Right forelimb (tissue), 1 donor: ENCODE measurements at places on chromosomes 1 and 21.

GRCh38 chr21:34690793-34691175, 22.0 kb downstream of the CLIC6 start:
- DNase-seq: no peak

DNA sequence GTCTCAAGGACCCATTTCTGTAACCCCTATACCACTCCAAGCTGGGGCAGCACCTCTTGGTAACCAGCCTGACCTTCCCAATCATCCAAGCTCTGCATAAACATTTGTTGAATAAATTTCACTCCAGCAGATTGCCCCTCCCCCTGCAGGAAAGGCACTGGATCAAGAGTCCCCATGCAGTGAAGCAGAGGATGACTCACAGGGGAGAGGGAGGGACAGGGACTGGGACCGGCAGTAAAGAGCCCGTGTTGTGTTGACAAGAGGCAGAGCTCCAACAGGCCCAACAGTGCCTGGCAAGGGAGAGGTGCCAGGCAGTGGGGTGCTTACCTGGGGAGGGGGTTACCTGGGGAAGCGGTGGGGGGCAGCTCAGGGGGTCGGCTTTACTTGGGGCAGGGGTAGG, 32.3 kb downstream of the SLC9A1 start:
- no peak for DNase-seq

DNA sequence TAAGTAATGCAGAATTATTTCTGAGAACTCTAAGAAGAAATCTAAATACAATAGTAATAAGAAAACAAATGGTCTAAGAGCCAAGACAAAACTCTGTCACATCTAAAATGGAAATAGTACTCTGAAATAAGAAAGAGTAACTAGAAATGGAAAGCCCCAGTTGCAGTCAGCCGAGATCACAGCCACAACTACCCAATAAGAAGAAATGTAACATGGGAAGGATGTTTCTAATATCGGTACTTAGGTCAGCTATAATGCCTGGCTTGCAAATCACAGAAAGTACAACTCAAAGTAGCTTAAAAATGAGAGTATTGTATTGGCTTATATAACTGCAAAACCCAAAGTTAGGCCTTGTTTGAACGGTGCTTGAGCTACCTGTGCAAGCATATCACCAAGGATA, 58.6 kb upstream of the USP25 start:
- DNase-seq: no peak

DNA sequence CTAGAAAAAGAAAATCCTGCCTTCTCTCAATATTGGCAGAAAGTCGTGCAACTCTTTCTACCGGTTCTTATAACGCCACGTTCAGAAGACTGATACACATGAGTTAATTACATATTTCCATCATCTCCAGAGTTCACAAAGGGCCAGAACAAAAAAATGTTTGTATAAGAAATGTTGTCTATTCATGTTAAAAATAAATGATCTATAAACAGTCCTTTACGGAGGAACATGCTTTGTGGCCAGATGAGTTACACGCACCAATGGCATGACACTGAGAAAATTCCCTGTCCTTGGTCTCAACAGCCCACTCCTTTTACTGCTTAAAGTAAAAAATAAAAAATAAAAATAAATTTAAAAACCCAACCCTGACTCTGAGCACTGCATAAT, 29.5 kb downstream of the C2CD2 start:
- no peak for DNase-seq

GRCh38 chr21:45412909-45413611, 8.1 kb downstream of the COL18A1 start:
- peak; percentile 41 for DNase-seq

- DNase-seq: no peak
Measured at GRCh38 chr1:206792939-206793607, 20.8 kb upstream of the IL10 start.

DNA sequence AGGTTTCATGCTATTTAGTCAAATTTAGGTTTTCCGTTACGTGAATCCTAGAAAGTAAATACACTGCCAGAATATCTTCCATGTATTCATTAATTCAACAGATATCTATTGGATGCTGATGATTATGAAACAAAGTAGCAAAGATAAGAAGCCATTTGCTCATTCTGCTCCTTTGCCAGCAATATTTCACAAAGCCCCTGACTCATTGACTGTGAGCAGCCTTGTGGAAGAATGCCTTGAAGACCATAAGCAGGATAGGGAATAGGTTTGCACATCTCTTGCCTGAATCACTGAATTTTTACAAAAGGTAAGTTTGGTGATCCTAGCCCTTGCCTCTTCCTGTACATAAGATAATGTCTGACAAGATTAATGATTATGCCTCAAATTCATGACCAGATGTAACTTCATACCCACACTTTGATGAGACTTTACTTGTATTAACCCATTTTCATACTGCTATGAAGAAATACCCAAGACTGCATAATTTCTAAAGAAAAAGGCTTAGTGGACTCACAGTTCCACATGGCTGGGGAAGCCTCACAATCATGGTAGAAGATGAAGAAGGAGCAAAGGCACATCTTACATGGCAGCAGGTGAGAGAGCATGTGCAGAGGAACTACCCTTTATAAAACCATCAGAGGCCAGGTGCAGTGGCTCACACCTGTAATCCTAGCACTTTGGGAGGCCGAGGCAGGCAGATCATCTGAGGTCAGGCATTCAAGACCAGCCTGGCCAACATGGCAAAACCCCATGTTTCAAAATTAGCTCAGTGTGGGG, 1.6 kb upstream of the PIGK start:
- DNase-seq: no peak

- DNase-seq: no peak
Measured at GRCh38 chr1:162471290-162471853, 26.2 kb upstream of the UHMK1 start.

DNA sequence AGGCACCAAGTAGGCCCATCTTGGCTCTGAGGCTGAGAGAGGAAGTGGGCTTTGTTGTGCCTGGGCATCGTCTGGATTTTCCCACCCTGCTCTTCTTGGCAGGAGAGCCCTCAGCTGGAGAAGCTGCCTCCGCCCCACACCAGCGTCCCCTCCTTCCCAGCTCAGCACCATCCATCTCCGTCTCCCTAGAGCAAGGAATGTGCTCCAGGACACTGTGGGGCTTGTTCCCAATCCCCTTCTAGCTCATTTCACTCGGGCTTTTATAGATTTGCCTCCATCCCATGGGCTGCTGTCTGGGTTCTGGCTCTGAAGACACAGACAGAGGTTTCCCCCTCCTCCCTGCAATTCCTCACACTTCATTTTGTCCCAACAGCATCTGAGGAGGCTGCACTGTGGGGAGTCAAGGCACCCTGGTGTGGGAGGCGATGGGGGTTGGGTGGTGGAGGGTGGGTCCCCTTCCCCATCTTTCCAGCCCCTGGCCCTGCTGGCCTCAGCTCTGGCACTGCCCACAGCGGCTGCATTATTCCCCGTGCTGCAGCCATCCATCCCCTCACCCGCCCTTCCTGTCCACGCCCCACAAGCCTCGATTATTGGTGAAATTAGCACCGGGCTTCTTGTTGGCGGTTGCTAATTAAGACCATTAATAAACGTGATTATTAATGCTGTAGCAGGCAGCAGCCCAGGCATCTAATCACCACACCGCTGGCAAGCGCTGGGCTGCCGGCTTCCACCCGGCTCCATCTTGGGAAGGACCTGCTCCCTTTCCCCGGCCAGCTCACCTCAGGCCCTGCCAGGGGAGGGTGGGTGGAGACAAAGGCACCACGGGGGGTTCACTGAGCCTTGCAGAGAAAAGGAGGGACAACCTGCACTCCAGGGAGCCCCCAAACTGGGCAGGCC, 21.7 kb downstream of the RHBG start:
- DNase-seq: no peak

DNA sequence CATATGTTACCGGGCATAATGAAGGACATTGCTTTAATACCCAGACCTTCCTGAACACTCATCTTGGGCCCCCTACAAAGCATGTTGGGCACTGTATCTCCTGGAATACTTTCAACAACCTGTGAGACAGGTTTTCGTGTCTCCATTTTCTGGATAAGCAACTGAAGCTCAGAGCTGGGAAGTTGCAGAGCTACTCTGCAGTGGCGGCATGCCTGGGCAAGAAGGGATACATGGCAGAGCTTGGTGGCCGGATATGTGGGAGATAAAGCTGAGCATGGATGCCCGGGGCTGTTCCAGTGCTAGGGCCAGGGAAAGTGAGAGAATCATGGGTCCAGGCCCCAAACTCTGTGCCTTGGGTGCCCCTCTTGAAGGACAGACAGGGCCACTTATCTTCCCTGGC, 71.6 kb upstream of the KCND3 start:
- no peak for DNase-seq

GRCh38 chr1:65440322-65440900, 19.9 kb downstream of the LEPR start:
- no peak for DNase-seq

GRCh38 chr1:202238914-202239313, 45.3 kb downstream of the LGR6 start:
- DNase-seq: peak; percentile 18

- no peak for DNase-seq
Measured at GRCh38 chr1:175314300-175314699, 121.7 kb upstream of the KIAA0040 start.

DNA sequence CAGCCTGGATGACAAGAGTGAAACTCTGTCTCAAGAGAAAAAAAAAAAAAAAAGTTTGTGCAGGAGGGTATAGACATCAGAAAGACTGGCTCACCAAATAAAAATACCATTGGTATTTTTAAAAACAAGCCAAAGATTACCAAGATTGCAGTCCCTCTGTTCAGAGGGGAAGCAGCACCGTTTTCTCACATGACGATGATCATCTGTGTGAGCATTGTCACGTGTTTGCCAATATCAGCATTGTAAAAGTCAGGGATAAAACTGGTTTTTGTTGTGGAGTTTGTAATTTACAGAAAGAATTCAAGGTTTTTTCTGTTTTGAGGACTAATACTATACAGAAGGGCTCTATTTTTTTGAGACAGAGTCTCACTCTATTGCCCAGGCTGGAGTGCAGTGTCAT, 26.5 kb downstream of the ZNF362 start:
- no peak for DNase-seq

DNA sequence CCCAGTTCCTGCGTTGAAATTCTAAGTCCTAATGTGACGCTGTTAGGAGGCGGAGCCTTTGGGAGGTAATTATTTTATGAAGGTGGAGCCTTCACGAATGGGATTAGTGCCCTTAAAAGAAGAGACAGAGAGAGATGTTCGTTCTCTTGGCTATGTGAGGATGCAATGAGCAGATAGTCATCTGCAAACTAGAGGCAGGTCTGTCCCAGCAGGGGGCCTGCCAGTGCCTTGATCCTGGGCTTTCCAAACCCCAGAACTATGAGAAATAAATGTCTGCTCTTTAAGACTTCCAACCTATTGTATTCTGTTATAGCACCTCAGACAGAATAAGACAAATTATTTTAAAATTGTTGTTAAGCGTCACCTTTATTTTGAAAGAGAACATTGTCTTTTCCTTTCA, 123.1 kb upstream of the KCNJ6 start:
- no peak for DNase-seq

DNA sequence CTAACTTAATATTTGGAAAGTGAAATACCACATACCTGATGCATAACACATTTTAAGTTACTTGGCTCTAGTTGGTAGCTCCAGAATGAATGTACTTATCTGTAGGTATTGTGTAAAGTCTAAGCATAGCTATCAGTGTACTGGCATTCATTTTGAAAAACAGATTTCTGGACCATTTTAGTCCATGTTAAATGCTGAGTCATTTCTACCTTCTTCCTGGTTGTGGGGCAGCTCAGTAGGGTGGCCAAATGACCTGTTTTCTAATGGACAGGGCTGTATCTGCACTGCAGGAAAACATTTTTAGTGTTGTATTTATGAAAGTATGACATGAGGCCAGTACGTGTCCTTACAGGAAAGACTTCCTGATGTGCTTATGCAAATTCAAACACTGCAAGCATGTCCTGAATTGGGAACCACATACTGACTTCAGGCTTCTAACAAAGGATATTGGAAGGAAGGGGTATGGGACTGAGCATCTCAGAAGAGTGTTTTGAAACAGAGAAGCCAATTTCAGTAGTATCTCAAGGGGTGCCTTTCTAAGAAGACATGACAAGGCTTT, 300.3 kb upstream of the B3GALT2 start:
- DNase-seq: no peak

DNA sequence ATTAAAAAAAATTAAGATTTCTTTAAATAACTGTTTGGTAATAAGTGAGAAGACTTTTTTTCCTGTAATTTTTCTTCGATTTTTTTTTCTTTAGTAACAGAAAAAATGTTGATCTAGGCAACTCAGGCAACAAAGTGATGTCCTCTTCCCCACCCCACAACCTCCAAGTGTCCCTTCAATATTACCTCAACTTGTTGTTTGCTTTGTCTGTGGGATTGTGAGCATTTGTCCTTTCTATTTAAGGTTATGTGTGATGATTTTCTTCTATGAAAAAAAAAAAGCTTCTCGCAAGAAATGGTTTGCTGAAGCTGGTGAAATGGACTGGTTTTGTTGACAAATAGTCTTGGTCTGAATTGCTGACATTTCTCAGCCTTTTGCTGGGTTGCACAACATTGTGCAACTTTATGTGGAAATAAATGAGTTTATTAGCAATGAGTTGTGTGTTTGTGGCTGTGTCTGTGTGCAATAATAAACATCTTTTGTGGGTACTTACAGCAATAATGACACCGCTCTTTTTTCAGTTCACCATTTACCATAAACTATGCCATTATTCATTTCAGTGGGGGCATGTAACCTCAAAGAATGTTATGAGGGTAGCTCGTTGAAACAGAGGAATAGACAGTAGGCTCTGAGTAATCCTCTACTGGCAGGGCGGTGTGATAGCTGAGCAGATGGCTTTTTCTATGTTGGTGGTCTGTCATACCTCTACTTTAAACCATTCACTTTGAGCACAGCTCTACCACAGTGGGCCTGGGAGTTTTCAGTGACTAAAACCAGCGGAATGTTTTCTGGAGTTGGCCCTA, 218.4 kb downstream of the HLX start:
- no peak for DNase-seq

GRCh38 chr1:154755858-154756730, 114.0 kb downstream of the KCNN3 start:
- no peak for DNase-seq

DNA sequence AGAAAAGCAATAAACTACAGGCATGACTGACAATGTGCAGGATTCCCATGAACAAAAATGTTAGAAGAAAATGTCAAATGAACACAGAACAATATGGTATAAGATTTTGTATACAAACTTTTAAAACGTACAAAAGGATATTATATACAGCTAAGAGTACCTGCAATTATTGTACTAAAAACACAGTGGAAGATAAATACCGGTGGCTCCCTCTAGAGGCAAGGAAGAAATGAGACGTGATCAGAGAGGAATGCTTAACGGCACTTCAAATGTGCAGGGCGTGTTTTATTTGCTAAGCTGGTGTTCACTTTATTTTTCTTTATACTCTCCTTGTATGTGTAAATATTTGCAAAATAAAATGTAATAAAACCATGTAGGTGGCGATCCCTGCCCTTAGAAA, 191.8 kb upstream of the SAMSN1 start:
- no peak for DNase-seq

- peak; percentile 87 for DNase-seq
Measured at GRCh38 chr1:228150461-228151179, 890 bp downstream of the GJC2 start.

DNA sequence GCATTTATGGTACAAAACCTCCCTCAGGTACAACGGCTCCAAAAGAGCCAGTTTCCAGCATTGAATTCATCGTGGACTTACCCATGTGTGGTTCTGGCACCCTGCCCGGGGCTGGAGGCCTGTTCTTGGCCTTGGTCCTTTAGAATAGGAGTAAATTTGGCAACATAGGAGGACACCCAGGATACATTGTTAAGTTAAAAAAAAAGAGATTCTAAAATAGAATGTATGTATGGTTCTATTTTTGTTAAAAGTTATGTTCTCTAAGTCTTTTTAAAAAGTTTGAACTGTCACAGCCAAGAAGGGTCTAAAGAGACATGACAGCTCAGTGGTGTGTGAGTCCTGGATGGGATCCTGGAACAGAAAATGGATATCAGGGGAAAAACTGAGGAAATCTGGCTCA, 25.9 kb downstream of the EPHX1 start:
- peak; percentile 68 for DNase-seq
